ENCODE measurements at places on chromosomes 16 and 17.

DNA sequence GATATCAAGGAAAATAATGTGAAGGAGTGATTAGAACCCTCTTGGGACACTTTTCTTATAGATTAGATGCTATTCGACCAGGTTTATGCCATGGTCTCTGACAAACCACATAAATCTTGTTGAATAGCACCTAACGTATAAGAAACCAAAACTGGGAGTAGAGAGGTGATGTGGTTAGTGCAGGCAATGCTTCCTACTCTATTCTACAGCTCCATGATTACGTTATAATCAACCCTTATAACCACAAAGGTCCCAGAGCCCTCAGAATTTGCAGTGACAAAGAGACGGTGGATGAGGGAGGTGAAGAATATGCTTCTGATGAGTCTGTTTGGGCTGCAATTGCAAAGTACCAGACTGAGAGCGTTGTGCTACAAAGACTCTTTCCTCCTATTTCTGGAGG is 78.4 kb downstream of the ARHGAP44 start:
- DNase-seq, result no peak

DNA sequence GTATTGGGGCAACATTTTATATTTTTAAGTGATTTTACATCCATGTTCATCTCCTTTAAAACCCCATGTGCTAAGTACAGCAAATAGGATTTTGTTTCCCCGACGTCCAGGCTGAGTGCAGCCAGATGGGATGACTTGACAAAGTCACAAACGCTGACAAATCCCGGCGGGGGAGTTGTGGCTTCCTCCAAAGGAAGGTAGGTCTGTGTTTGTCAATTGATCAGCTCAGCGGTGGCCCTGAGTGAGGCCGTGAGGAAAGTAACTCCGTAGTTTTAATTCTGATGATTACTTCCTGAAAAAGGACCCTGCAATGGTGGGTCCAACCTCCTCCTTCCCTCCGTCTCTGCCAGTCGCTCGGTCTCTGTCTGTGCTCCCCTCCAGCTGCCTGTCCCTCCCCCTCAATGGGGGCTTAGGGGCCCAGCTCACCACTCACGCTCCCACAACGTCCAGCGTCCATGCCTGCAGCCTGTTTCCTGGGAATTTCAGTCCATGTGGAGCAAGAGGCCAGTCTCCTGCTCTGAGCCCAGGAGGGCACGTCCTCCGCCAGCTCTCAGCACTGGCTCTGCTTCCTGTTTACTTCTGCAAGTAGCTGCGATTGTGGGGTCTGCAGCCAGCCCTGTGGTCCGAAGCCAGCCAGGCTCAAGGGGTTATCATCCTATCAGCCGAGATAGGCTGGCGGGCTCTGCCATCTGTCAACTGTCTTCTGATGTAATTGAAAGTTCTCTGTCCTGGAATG is 209.4 kb upstream of the FOXF1 start:
- DNase-seq, result no peak

DNA sequence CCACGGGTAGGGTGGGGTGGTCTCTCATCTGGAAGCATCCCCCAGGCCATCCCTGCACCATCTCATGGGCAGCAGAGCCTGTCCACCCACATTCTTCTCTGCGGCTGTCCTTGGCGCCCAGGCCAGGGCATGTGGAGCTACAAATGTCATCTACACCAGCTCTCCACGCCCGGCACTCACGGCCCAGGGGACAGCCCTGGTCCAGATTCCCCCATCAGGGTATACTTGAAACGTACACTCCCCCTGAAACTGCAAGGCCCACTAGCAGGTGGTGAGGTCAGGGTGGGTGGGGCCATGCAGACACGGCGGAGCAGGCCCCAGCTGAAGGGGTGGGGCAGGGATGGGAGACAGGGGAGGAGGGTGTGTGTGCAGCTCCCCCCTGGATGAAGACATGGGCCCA is 3.2 kb upstream of the SOX8 start:
- no peak for DNase-seq

- no peak for DNase-seq
Measured at GRCh38 chr17:13498184-13498583, 103.5 kb downstream of the HS3ST3A1 start.

- DNase-seq, result no peak
Measured at GRCh38 chr16:31404353-31405064, 11.4 kb downstream of the ITGAD start.

GRCh38 chr17:61415374-61416210 is 15.9 kb downstream of the TBX2 start:
- DNase-seq, result no peak

DNA sequence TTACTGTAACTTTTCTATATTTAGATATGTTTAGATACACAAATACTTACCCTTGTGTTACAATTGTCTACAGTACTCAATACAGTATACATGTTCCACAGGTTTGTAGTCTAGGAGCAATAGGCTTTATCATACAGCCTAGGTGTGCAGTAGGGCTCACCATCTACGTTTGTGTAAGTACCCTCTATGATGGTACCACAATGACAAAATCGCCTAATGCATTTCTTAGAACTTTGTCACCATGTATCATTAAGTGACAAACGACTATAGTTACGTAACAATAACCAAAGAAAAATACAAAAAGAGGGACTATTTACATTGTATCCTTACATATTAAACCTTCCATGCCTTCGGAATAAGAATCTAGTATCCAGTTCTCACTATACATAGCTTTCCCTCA is 8.0 kb downstream of the STAT5B start:
- DNase-seq, result no peak

DNA sequence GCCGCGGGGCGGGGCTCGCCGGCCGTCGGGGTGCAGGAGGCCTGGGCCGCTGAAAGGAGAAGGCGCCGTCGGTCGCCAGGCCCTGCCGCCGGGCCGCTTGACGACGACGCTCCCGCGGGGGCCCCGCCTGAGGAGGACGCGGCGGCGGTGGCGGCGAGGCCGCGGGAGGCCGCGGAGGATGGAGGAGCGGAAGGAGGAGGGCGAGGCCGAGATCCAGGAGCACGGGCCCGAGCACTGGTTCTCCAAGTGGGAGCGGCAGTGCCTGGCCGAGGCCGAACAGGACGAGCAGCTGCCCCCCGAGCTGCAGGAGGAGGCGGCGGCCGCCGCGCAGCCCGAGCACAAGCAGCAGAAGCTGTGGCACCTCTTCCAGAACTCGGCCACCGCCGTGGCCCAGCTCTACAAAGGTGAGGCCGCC is 430 bp downstream of the HAPSTR1 start:
- no peak for DNase-seq

- DNase-seq, result no peak
Measured at GRCh38 chr16:86510465-86511261, at the start of gene FOXF1. Gene FOXF1 (plus strand): TSS chr16:86510527. CDS start chr16:86510570, 43 bp downstream.

- no peak for DNase-seq
Measured at GRCh38 chr16:66975302-66975893, 13.0 kb upstream of the CES4A start.

DNA sequence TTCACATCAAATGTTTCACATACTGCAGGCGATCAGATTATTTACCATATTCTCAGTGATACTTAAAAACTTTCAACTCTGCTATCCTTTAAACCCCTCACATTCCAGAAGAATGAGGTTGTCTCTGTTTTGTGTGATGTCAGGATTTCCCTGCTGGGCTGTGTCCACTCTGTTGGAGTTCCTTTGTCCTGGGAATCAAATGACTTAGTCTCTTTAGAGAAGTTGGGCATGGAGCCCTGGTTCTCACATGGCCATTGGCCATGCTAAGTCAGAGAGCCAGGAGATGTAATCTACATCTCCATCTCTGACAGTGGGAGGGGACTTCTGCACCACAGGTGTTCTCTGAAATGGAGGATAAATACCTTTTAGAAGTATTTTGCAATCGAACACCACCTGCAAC is 205.1 kb upstream of the MAF start:
- DNase-seq, result no peak

GRCh38 chr16:85330694-85331188 is 218.5 kb upstream of the CIBAR2 start:
- no peak for DNase-seq

- no peak for DNase-seq
Measured at GRCh38 chr17:72571813-72572396, 451.1 kb downstream of the SOX9 start.

- DNase-seq, result no peak
Measured at GRCh38 chr17:81367171-81367570, 28.1 kb upstream of the BAHCC1 start.

GRCh38 chr16:70473446-70474319 is 19.3 kb downstream of the FCSK start:
- no peak for DNase-seq

GRCh38 chr17:350706-351448 is 1.7 kb downstream of the RPH3AL start:
- DNase-seq, result no peak

DNA sequence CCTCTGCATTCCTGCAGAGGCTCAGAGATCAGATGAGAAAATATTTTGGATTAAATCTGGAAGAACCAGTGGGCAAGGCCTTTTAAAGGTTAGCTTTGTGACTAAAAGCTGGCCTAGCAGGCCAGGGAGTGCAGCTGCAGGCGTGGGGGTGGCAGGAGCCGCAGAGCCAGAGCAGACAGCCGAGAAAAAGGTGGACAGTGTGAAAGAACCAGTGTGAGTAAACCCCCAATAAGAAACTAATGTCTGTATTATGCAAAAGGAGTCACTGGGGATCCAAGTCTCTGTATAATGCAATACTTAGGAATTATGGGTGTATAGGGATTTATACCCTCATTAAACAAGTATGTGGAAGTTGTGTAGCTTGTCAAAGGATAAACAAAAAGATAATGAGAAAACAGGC is 21.4 kb upstream of the SPACA3 start:
- DNase-seq, result no peak

DNA sequence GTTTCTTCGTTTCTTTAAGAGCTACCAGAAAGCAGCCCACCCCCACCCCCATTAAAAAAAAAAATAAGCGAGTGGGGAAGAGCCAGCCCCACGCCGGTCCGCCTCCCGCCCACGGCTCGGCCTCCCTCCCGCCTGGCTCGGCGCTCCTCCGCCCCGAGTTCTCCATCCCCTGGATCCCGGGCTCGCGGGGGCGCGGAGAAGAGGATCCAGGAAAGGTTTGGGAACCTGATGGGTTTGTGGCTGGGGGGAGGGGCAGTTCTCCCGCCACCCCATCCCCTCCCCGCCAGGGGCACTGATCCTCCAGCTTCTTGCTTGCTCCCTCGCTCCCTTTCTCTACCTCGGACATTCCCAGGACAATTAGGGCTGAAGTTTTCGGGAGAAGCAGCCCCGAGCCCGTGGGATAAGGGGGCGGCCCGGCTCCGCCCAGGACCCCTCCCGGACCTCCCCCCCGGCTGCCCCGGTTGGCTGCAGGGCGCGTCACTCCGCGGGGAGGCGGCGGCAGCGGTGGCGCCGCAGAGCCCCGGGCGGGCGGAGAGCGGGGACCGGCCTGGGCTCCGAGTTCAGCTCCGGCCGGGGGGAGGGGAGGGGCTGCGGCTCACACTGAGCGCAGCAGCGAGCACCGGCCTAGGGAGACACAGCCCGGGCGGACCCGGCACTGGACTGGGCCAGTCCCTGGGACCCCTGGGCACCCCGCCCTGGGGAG is 1.0 kb upstream of the SALL1 start:
- no peak for DNase-seq

DNA sequence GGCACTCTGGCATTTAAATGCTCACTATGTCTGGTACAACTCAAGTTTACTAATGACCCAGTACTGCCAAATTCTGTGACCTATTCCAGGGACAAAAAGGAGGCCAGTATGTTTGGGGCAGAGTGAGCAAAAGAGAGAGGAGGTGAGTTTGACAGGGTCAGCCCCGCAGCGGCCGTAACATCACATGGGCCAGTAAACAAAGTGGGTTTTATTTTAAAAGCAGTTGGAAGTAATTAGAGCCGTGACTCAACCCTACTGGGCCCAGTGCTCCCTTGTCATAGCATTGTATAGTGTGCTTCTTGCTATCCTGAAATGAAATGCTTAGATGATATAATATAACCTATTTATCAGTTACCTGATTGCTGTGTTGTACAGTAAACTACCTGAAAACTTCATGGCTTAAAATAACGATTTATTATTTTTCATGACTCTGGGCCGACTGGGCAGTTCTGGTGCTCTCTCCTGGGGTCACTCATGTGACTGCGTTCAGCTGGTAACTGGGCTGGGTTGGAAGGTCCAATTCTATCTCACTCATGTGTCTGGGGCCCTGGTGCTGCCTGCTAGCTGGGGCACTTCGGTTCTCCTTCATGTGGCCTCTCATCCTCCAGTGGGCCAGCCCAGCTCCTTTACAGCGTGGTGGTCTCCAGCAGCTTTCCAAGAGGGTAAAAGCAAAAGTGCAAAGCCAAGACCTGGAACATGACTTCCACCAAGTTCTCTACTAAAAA is 27.4 kb downstream of the IQCK start:
- DNase-seq, result no peak

DNA sequence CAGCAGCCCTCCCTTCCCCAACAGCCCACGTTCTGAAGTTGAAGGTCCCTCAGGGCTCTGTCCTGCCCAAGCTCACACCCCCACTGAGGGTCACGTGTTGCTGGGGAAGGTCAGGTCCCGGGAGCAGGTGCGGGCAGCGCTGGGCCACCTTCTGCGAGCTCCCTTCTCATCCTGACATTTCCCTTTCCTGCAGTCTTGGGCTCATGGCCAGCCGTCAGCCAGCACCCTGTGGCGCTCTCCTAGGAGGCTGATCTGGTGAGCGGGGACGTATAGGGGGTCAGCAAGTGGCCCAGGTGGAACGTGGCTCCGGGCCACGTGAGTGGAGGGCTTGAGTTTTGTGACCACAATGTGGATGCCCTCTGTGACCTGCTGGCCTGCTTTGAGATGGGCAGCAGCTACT is 73.4 kb downstream of the RAP1GAP2 start:
- DNase-seq, result no peak

DNA sequence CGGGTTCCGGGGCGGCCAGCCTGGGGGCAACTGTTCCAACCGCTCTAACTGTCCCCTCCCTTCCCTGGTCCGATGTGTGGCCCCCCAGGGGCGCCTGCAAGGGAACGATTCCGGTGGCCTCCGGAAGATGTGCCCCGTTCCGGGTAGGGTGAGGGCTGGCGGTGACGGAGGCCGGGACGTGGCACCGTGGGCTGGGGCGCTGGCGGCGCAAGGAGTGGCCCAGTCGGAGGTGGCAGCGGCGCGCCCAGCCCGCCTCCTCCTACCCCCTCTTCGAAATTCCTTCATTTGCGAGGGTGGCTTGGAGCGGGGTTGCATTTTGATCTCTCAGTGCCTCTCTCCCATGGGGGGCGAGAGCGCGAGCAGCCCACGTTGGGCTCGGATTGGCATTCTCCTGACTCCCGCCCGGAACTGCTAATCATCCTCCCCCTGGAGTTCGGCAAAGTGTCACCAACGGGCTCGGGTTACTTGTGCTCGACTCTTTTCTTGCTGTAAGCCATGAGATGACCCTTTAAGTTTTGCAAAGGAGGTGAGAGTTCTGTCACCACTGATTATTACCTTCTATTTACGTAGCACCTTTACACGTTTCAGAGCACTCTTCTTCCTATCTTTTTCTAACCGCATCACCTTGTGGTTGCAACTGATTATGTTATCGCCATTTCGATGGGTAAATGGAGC is 622 bp downstream of the NDEL1 start:
- DNase-seq, result peak; percentile 69

GRCh38 chr16:70573451-70574121 is 50.0 kb downstream of the SF3B3 start:
- no peak for DNase-seq

Data from T-helper 2 cell treated with Interferon-gamma antibody and Interleukin-4, amounts not matched to agents 5 μg/mL and 100 μg/mL, for 36 hours (primary cell).